Left ventricle myocardium superior (tissue), 1 donor: ENCODE measurements at places on chromosomes 7 and 10.

DNA sequence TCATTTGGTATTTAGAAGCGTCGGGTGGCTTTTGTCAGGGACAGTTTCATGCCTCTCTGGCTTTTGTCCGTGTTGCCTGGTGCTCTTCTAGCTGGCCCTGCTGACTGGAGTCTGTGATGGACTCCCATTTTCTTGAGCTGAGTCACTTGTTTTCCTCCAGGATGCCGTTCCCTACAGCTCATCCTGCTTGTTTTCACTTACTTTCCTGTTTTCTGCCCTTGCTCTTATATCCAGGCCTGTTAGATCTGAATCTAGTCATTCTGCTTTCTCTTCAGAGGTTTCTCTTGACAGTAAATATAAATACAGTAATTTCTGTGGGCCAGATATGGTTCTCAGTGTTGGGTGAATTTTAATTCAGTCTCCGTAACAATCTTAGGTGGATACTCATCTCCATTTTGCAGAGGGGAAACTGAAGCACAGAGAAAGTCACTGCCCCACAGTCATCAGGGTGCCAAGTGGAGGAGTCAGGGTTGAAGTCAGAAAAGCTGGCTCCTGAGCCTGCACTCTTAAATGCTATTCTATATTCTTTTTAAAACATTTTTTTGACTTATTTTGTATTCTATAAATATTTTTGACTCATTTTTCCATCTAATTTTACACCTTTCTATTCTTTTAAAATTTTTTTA lies 85.4 kb downstream of the CCNY start:
- DNase-seq: no peak

DNA sequence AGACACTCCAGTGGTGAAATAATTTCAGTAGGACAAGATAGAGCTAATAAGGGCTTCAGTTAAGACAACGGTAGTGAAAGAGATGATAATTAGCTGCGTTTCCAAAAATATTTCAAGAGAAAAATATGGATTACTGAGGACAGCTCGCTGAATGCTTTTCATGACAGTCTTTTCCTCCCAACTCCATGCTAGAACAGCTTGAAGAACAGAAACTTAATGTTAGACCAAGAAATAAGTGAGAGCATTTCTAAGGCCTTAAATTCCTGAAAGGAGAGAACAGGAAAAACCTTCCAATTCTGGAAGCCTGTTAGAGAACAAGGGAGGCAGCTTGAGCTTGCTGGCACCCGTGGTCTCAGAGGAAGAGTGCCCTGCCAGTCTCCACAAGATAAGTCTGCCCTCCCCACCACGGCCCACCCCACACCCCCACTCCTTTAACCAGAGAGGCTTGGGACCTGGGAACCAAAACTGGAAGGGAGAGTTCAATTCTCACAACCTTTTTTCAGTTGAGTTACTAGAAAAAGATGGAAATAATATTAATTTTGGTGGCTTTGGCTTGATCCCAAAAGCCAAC lies 1148.0 kb upstream of the CELF2 start:
- no peak for DNase-seq

DNA sequence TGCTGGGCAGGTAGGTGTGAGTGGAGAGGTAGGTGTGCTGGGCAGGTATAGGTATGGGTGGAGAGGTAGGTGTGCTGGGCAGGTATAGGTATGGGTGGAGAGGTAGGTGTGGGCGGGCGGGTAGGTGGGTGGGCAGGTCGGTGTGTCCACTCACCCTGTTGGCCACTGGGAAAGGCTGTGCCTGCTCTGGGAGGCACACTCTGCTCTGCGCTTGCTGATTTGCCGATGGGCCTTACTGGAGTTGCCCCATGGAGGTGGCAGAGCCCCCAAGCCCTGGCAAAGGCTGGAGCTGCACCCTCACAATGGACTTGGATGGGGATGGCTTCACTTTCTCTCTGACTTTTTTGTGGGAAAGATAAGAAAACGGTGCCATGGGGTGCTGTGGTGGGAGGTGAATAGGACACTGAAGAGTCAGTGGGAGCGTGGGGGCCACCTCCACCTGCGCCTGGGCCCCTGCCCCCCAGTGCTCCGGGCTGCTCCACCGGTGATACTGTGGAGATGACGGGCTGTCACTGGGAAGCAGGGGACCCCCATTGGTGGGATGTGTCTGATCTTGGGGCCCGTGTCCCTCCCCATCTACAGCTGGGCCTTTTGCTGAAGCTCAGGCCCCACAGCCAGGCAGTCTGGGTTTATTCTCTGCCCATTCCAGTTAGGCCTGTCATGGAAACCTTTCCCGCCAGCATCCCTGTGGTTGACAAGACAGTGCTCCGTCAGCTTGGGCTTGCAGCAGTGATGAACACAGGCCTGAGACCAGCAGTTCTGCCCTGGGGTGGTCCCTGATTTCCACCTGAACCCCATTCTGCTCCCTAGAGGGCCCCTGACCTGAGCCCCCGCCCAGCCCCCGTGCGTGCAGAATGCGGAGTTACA lies 75.0 kb downstream of the NKX6-2 start:
- peak; percentile 15 for DNase-seq

DNA sequence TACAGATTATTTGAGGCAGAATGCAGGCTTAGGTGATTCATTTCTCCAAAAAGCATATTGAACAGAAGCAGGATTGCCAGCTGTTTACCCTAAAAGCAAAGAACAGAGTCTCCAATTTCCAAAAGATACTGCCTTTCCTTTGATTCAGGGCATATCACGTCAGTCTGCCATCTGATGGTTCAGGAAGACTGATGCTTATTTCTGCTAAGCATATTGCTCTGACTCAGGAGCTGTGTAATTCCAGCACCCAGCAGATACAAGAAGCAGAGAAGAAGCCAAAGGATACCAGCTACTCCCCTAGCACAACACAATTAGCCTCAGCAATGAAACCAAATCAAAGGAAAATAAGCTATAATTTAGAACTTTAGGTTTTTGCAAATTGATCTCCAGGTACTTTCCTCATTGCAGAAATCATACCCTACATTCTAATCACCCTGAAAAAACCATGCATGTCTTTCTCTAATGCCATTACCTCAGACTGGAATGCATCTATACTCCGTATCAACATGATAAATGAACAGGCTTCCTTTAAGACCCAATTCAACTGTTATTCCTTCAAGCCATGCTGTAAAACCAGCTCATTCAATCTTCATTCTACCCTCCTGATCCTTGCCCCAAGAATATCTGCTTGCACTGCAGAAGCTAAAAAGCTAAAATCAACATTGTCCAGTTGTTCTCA lies 55.1 kb downstream of the ABI1 start:
- DNase-seq: no peak

- DNase-seq: no peak
These were observed 119.6 kb downstream of the DOCK1 start for GRCh38 chr10:127024685-127025435.

GRCh38 chr7:109694149-109695071 lies 1124.7 kb downstream of the DNAJB9 start:
- DNase-seq: no peak

- DNase-seq: no peak
These were observed 171.9 kb upstream of the LANCL2 start for GRCh38 chr7:55193245-55193644.

- DNase-seq: no peak
These were observed 100.6 kb upstream of the DIP2C start for GRCh38 chr10:789831-790701.

- DNase-seq: no peak
These were observed 120.6 kb downstream of the BAMBI start for GRCh38 chr10:28797904-28798371.

DNA sequence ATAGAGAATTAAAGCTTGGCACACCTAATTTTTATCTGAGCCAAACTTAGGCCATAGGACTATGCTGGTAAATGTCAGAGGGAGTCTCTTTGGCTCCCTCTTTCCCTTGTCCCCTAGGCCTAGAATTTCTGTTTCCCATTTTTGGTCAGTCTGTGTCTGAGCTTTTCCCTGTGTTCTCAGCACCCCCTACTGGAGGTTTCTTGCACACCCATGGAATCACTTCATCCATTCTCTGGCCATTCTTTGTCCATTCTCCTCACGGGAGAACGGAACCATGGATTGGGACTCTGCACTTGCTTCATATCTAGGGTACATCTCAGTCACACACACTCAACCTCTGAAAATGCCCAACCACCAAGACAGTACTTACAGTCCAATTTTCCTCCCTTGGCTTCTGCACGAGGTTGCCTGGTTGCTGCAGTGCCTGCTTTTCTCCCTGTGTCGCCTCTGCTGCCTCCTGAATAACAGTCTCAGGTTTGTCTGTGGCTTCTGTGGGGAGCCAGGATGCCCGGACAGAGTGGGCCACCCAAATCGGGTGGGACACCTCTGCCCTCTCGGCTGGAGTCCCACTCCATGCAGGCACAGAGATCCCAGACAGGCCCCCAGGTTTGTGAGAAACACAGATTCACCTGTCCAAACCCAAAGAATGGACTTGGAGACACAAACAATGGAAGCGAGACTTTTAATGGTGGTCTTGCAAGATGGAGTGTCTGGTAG lies 35.1 kb upstream of the DNAH11 start:
- no peak for DNase-seq

DNA sequence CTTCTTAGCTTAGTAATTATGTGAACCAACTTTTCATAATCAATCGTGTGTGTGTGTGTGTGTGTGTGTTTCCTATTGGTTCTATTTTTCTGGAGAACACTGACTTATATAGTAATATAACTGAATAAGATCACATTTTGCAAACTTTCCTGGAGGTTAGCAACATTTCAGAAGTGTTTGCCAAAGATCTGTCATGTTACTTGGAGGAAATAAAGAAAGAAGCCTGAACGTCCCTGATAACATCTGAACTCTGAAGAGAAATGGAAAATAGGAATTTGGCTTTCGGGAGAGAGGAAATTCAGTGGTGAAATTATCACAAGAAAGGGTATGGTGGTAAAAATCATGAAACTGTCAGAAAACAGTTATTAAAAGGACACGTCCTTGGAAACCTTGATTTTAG lies 984.4 kb upstream of the AUTS2 start:
- no peak for DNase-seq

DNA sequence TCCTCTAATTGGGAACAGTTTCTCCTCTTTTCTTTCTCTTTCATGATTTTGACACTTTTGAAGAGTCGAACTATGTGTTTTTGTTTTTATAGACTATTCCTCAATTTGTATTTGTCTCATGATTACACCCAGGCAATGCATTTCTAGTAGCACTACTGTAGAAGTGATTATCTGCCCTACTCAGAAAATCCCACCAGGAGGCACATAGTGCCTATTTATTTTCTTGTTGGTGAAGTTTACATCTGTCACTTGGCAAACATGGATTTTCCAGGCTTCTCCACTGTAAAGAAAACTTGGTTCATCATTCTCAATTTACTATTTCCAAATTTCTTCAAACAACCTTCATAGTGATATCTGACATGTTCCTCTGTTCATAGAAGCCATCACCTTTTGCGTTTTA lies 893.9 kb downstream of the CCSER2 start:
- DNase-seq: no peak

GRCh38 chr10:11573497-11573896 lies 38.0 kb downstream of the USP6NL start:
- DNase-seq: no peak

DNA sequence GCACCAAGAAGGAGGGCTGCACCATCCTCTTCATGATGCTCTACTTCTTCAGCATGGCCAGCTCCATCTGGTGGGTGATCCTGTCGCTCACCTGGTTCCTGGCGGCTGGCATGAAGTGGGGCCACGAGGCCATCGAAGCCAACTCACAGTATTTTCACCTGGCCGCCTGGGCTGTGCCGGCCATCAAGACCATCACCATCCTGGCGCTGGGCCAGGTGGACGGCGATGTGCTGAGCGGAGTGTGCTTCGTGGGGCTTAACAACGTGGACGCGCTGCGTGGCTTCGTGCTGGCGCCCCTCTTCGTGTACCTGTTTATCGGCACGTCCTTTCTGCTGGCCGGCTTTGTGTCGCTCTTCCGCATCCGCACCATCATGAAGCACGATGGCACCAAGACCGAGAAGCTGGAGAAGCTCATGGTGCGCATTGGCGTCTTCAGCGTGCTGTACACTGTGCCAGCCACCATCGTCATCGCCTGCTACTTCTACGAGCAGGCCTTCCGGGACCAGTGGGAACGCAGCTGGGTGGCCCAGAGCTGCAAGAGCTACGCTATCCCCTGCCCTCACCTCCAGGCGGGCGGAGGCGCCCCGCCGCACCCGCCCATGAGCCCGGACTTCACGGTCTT lies 1.9 kb downstream of the FZD1 start:
- peak; percentile 51 for DNase-seq

GRCh38 chr10:121158988-121159579 lies 307.9 kb downstream of the WDR11 start:
- no peak for DNase-seq

DNA sequence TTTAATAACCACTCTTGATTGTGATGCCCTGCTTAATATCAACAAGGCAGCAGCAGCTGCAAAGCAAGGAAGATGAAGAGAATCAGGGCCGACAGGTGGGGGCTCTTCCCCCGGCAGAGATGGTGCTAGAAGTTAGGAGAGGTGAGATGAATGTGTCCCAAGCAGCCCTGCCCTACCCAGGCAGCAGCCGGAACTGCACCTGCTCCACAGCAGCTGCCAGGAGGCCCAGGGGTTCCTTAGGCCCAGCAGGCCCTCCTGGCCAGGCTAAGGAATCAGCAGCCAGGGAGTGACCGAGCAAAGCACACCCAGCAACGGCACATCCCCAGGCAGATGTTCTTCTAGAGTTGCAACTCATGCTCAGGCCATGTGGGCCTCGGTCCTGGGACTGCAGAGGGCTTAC lies 17.9 kb downstream of the AFAP1L2 start:
- DNase-seq: no peak
